Stimulated activated naive CD8-positive, alpha-beta T cell treated with anti-CD3 and anti-CD28 coated beads, Interleukin-15, Interleukin-2, amounts not matched to agents 100 U/mL and 50 U/mL, for 24 hours (primary cell): ENCODE measurements at places on chromosomes 12 and 14.

GRCh38 chr12:113463746-113464451 is 7.8 kb downstream of the LHX5 start:
- DNase-seq, result no peak

DNA sequence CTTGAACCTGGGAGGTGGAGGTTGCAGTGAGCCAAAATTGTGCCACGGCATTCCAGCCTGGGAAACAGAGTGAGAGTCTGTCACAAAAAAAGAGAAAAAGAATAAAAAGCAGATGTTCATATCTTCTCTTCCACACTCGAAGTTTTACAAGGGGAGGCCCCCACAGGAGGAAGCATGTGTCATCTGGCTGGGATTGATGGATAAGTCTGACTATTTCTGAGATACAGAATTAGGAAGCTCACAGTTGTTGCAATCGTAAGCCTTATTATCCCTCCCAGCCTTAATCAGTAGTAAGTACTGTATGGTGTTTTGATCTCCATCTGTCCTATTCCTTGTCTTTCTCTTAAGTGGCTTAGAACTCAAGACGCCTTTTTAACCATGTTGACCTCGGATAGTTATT is 31.9 kb upstream of the RASSF8 start:
- DNase-seq, result no peak

DNA sequence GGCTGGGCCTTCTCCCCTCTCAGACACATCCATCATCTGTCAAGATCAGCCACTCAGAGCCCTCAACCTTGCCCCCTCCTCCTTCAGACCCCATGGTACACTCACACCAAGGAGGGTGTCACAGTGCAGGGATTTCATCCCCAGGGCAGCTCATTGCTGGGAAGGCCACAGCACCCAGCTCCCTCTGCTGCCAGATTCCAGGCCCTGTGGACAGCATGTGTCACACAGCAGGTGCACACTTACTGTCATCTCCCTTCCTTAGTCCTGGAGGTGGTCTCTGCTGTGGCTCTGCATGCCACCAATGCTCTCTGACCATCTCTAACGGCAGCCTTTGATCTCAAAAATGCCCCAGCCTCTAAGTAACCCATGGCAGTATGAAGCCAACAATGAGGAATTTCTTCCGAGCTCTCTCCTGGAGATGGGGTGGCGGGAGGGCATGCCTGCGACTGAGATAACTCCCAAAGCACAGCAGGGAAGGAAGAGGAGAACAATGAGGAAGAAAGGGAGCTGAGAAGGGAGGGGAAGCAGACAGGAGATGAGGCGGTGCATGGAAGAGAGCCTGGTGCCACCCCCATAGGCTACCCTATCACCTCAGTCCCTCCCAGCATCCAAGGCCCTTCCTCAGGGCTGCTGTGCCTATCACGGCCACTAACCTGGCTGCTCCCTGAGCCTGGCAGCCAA is 101.0 kb downstream of the SINHCAF start:
- no peak for DNase-seq

GRCh38 chr14:102321456-102322422 is 2.2 kb downstream of the ZNF839 start:
- DNase-seq, result no peak

DNA sequence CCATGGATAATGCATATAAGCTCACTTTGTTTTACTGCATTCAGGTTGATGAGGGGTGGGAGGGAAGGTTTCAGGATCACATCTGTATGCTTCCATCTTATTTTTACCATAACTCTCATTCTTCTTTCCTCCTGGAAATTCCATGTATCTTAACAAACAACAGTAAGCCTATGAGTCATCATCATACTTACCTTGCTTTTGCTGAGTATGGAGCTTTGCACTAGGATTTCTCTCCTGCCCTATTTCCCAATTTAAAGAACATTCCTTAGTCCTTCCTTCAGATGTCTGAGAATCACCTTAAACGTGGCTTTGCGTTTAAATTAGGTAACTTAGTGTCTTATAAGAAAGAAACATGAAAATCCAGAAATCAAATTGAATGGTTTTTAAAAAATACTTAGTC is 1.6 kb upstream of the CLEC14A start:
- DNase-seq, result no peak

DNA sequence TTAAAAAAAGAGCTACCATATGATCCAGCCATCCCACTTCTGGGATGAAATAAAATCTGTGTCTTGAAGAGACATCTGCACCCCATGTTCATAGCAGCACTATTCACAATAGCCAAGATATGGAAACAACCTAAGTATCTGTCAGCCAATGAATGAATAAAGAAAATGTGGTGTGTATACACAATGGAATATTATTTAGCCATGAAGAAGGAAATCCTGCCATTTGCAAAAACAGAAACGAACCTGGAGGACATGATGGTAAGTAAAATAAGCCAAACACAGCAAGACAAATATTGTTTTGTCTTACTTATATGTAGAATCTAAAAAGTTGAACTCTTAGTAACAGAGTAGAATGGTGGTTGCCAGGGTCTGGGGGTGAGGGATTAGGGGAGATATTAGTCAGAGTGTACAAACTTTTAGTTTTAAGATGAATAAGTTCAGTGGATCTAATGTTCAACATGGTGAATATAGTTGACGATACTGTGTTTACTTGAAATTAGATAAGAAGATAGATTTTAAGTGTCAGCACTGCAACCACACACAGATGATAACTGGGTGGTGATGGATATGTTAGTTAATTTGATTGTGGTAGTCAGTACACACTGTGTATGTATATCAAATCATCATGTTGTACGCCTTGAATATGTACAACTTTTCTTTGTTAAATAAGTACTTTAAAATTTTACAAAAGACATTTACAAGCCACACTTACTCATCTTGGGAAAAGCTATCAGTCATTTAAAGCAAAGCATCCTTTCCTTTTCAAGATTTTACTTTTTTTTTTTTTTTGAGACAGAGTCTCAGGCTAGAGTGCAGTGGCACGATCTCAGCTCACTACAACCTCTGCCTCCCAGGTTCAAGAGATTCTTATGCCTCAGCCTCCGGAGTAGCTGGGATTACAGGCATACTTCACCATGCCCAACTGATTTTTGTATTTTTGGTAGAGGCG is 89.9 kb downstream of the BICD1 start:
- no peak for DNase-seq

DNA sequence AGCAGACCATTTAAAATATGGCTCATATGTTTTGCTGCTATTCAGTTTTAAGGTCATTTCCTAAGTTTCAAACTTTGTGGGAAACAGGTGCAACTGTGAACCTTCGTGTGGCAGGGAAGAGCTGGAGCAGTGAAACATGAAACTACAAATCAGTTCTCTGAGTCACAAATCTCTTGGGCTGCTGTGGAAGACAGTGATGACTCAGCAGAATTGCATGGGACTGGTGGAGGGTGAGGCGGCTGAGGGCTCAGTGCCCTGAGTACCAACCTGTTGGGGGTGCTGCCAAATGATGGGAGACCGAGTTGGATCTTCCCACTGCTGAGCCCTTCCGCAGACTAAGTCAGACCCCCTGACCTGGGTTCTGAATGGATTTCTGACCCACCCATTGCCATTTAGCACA is 8.4 kb upstream of the CALM1 start:
- DNase-seq, result no peak

DNA sequence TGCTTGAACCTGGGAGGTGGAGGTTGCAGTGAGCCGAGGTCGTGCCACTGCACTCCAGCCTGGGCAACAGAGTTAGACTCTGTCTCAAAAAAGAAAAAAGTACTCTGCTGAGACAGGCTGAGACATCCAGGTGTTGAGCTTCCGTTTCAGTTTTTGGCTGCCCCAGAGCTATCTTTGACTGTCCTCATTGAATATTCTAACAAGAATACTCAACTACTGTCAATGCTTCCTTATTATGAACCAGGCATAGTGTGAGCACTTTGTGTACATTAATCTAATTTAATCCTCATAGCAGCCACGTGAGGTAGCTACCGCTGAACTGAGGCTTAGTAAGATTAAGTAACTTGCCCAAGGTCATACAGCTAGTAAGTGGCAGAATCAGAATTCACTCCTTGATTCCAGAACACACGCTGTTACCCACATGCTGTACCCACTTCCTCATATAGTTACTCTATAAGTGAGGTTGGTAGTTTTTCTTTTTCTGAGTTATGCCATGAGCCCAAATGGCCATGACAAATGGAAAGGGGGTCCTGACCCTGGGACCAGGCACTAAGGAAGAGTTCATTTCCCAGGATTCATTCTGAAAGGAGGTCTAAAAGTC is 11.3 kb downstream of the ALDH1L2 start:
- no peak for DNase-seq

DNA sequence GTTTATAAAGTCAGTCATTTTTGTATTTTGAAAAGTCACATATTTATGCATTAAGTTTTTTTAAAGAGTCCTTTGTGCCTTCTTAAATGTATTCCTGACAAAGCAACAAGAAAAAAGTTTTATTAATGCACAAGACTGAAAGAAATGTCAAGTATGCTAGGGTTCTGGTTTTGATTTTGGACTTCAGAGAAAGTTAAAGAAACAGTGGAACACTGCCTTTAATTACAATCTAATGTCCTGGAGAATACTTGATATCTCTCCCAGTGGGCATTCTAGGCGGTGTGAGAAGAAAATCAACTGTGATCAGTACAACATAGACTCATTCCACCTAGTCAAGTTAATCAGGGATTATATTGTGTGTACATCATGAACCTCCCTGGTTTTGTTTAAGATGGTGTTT is 49.9 kb downstream of the PRICKLE1 start:
- no peak for DNase-seq

DNA sequence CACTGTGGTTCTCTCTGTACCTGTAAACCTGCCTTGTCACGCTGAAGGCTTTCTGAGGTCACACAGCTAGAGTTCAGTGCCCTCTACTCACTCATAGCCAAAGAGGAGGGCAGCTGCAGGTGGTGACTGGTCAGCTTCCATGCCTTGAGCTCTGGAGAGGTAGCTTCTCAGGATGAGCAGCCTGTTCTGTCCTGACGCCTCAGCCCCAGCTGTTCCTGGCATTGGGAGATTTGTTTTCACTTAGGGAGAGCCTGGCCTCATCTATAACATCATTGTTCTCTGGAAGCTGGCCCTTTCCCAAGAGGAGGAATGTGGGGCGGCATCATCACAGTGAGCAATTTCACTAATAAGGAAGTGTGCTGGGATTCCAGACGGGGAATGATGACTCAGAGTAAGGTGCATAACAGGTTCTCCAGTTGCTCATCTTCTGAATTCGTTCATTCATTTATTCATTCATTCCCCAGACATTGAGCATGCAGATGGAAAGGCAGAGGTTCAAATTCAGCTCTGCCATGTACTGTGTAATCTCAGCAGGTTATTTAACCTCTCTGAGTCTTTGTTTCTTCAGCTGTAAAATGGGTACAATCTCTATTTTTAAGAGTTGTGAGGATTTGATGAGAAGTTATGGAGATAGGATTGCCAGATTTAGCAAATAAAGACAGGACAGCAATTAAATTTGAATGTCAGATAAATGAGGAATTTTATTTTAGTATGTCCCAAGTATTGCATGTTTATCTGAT is 255.8 kb upstream of the CRY1 start:
- DNase-seq, result no peak
